NCI-H524 (cell line): ENCODE measurements at places on chromosomes 6 and 20.

GRCh38 chr6:18536591-18537055 lies 149.5 kb downstream of the RNF144B start:
- no peak for DNase-seq

DNA sequence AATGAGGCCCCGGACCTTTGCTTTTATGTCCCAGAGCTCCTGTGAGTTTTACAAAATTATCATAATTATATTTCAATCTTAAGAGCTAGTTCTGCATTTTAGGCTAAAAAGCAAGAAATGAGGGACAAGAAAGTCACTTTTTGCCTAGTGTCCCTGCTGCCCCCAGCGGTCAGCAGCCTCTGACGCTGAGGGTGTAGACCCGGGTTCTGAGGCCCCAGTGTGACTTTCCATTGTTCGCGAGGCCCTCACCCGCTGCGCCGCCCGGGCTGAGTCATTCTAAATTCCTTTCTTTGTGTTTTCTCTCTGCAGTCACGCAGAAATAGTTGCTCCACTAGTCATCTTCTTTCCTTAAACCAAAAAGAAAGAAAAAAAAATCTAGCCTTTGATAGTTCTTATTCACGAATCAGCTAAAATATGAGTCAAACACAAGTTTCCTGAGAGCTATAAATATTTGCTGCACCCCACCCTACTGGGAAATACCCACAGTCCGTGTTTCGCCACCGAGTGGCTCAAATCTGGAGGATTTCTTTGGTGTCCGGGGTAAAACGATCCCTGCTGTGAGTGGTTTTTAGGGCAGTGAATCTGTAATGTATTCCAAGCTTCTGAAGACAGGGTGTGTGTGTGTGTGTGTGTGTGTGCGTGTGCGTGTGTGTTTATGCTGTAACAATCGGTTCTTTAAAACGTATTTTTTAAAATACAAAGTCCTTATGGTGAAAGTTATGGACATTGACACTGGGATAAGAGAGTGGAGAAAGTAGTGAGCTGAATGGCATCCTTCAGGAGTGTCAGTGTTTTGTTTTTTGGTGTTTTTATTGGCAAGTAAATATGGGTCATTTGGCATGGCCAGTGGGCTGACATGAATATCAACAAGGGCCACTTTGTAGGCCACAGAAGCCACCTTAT lies 59.7 kb upstream of the EEF1A1 start:
- DNase-seq = no peak

GRCh38 chr20:3846378-3846739 lies 275 bp upstream of the MAVS start:
- no peak for DNase-seq

DNA sequence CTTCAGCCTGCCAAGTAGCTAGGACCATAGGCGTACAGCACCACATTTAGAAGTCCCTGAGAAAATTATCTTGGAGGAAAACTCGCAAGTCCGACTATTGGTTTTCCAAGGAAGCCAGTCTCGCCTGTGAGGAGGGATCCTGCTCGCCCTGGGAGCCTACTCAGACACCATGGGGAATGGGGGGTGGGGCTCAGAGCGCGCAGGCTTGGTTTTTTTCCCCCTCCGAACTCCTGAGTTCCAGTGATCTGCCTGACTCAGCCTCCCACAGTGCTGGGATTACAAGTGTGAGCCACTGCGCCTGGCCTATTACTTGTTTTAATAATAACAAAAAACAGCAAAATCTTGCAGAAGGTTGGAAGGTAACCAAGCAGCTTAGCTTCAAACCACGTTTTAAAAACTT lies 153.7 kb downstream of the OR2B2 start:
- no peak for DNase-seq

DNA sequence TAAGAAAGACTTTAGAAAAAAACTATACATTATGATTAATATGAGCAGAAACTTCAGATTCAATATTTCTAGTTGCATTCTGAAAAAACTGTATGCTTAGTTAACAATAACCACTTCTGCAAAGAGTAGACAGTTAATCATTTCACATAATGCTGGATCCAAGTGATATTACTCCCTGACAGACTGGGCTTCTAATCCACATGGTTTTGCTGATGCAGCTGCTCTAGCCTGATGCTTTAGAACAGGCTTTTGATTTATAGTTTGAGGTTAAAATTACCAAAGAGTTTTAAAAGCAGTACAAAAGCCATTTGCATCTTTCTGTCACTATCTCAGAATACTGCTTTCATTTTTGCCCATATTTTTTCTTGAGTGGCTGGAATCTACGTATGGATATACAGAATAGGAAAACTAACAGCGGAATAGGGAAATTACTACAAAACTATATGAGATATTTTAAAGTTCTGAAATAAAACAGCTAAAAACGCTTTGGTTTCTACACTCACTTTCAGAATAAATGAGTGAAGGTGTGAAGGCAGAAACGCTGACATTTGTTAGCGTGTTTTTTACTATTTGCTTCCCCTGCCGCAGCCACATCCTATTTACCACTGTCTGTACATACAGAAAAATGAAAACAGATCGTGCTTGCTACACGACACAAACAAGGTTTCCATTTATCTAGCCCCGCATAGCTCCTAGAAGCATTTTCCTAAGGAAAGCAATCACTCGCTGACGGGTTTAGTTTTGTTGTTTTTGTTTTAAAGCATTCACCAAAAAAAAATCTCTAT lies 61.7 kb downstream of the METTL24 start:
- no peak for DNase-seq
